Glomerular endothelial cell (primary cell): ENCODE measurements at places on chromosomes 11 and 22. TPM values are rescaled to one million over a fixed set of nuclear protein-coding genes. Genes with fewer than 3 reads are reported as not detected.
A peak's percentile ranks its signal among the peaks of the same experiment; 100 is the strongest.

- no peak for DNase-seq
These were observed 588.2 kb upstream of the TENM4 start for GRCh38 chr11:80028998-80029397.

DNA sequence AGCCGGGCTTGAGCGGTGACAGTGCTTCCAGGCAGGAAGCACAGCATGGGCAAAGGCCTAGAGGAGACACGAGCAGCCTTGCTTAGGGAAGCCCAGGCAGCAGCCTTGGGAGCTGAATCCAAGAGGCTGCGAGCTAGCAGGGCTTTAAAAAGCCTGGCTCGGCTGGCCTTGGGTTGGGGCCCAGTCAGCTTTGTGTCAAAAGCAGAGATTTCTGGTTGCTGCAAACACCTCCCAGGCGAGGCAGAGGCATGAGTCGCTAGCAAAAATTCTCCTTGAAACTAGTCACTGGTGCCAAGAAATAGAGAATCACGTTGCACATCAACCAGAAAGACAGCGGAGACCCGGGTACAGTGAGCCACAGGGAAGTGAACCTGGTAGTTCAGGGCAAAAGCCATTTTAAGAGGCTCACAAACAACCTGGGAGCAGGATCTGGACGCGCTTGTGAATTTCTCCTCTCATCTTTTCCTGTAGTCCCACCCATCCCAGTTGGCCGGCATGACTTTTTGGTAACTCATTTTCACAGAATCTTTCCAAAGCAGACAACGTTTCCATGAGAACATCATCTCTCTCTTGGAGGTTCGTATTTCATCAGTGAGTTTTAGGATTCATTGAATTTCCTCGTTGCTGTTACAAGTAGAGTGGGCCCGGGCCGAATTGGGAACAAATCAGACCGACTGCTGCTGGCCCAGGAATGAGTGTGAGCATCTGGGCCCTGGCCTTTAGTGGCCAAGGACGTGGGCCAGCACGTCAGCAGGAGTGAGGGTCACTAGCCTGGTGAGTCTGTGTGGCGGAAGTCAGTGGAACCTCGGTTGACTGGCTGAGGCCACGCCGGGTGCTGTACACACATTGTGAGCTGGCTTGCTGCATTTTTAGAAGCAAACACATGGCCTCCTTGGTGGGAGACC lies 16.4 kb upstream of the FGF4 start:
- no peak for DNase-seq

FGF19 gene
- total RNA-seq: not detected in 2 replicates

DNA sequence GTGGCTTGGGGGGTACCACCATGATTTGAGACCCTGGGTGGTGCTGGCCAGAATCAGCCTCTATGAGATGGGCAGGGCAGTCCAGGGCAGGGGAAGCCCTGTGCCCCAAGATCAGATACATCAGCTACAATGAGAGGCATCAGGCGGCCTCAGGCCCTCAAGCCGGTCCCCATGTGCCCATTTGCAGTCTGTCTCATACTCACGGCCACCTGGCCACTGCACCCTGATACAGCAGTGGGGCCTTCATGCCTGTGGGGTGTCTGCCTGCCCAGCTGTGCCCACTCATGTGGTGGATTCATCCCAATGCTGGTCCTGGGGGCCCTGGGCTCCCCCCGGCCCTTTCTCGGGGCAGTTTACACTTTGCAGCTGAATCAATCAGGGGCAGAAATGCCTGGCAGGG lies 42.4 kb upstream of the KCNQ1OT1 start:
- DNase-seq: no peak

- no peak for DNase-seq
These were observed 35.0 kb upstream of the CRTAM start for GRCh38 chr11:122803306-122803705.

GRCh38 chr11:122100756-122101080 lies 15.3 kb downstream of the BLID start:
- DNase-seq: no peak

- DNase-seq: no peak
These were observed 15.8 kb downstream of the TOLLIP start for GRCh38 chr11:1293619-1294015.

DNA sequence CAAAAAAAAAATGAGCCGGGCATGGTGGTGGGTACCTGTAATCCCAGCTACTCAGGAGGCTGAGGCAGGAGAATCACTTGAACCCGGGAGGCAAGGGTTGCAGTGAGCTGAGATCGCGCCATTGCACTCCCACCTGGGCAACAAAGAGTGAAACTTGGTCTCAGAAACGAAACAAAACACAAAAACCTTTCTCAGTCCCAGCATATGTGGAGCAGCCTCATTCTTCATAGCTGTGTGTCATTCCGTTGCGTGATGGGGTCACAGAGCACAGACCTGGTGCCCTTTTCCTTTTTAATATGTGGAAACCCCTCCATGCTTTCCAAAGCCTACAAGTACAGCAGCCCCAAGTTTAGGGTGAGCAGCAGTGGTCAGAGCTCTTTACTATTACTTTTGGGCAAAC lies 13.7 kb downstream of the PEX26 start:
- DNase-seq: no peak

- no peak for DNase-seq
These were observed 32.7 kb downstream of the C11orf91 start for GRCh38 chr11:33667819-33668467.

GRCh38 chr11:69983897-69984438 lies 94.1 kb upstream of the ANO1 start:
- DNase-seq: no peak

GRCh38 chr11:88103337-88104206 lies 71.7 kb downstream of the RAB38 start:
- peak; percentile 18 for DNase-seq

DNA sequence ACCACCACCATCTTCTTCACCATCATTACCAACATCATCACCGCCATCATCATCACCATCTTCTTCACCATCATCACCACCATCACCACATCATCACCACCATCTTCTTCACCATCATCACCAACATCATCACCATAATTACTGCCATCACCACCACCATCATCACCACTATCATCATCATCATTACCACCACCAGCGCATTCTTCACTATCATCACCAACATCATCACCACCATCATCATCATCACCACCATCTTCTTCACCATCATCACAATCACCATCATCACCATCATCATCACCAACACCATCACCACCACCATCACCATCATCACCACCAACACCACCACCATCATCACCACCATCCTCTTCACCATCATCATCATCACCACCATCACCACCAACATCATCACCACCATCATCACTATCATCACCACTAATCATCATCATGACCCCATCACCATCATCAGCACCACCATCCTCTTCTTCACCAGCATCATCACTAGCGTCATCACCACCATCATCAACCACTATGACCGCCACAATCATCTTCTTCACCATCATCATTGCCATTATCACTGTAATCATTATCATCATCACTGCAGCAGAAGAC lies 303.8 kb downstream of the CTTN start:
- DNase-seq: no peak

GRCh38 chr11:35723493-35723892 lies 60.9 kb downstream of the TRIM44 start:
- DNase-seq: no peak

- no peak for DNase-seq
These were observed 351.8 kb downstream of the BUD13 start for GRCh38 chr11:116420770-116421528.

DNA sequence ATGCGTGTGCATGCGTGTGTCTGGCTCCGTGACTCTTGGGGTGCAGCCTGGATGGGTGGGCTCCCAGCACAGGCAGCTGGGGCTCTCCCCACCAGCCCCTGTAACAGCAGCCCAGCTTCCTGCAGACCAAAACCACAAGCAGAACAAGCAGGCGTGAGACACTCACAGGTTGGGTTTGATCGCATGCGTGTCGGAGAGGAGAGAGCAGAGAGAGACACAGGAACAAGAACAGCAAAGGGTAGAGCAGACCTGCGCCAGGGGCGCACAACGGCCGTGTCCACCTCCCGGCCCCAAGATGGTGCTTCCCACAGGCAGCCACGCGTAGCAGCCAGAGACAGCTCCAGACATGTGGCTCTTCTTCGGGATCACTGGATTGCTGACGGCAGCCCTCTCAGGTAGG lies at the start of gene CD6:
Gene CD6 (plus strand): TSS at position 161 of the 400 bp plus-strand sequence. CDS start 186 bp downstream, at position 347.
- DNase-seq: no peak

MYO18B gene
- 0.12 TPM in 1 of 2 replicates, not detected in the other for total RNA-seq

CCDC116 gene
- 0.35 TPM in 1 of 2 replicates, not detected in the other for total RNA-seq

GRCh38 chr11:67266449-67267187 lies at the start of gene GRK2:
TSS of gene GRK2 (plus strand) at chr11:67266473. CDS start at chr11:67266700, 227 bp downstream.
- no peak for DNase-seq
